GM04503 (cell line): ENCODE measurements at places on chromosomes 11 and 22.

DNA sequence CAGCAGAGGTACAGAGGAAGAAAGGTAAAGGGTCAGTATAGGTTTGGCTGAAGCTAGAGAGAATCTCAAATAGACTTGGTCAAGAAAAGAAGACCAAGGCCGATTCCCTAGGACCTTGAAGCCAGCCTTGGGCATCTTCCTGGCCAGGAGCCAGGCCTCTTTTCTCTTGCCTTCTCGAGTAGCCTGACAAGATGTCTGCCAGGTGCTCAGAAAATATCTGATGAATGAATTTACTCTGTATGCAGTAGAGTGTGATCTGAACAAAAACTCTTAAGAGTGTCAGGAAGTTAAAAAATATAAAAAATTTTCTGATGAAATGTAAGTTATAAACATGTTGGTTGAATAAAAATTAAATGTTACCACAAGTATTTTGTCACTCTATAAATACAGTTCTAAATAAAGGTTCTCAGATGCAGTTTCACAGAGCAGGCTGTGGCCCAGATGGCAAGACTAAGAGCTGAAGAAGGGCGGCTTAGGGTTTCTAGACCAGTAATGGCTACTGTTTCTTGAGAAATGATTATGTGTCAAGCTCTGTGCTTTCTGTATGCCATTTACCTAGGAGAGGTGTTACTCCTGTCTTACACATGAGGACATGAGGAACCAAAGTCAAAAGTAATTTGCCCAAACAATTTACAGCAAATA, 98.1 kb downstream of the ATXN10 start:
- DNase-seq: peak; percentile 28

- no peak for DNase-seq
These were observed 650 bp upstream of the CHID1 start for GRCh38 chr11:911031-911889.

GRCh38 chr22:29630987-29631386, 27.6 kb downstream of the NF2 start:
- no peak for DNase-seq

GRCh38 chr11:98115873-98116272, 904.9 kb upstream of the CNTN5 start:
- no peak for DNase-seq

- no peak for DNase-seq
These were observed 35.1 kb downstream of the EP300 start for GRCh38 chr22:41127451-41127850.

DNA sequence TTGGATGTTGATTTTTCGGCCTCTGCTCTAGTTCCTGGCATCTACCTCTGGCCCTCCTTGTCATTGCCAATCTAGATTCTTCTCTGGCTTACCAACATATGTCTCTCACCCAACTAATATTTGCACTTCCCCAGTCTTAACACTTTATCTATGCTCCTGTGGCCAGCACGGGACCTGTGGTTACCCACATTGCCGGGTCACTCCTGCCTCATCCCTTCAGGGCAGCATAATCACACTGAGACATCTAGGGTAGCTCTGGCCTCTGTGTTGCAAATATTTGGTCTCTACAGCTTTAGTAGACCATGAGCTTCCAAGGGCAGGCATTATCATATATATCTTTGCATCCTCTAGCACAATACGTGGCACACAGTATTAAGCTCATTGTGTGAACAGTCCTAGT, 182.0 kb upstream of the ARHGAP20 start:
- no peak for DNase-seq

- no peak for DNase-seq
These were observed 177.7 kb upstream of the RAG2 start for GRCh38 chr11:36775756-36776155.

- no peak for DNase-seq
These were observed 33.8 kb downstream of the HIRA start for GRCh38 chr22:19397734-19398104.

- no peak for DNase-seq
These were observed 444 bp downstream of the CWF19L2 start for GRCh38 chr11:107457205-107457557.

DNA sequence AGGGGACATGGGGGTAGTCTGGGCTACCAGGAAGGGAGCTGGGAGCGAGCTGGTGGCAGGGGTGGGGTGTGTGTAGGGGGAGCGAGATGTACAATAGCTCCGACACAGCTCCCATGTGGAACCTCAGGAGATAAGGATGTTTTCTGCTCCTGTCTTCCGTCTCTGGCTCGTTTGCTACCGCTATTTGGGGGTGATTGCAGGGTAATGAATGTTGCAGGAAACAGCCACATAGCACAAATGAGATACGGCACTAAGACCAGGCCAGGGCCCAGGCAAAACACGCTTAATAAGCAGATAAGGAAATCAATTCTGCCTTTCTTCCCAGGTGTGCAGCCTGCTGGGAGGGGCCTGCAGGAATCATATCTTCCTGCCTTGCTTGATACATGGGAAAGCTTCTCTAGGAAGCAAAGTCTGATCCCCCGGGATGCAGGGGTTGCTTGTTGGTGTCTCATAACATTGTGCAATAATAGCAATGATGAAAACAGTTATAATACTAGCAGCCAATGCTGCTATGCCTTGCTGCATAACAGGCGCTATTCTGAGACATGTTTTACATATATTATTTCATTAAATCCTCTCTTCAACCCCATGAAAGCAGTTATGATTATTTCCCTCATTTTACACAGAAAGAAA, 158.7 kb downstream of the ST3GAL4 start:
- DNase-seq: no peak

DNA sequence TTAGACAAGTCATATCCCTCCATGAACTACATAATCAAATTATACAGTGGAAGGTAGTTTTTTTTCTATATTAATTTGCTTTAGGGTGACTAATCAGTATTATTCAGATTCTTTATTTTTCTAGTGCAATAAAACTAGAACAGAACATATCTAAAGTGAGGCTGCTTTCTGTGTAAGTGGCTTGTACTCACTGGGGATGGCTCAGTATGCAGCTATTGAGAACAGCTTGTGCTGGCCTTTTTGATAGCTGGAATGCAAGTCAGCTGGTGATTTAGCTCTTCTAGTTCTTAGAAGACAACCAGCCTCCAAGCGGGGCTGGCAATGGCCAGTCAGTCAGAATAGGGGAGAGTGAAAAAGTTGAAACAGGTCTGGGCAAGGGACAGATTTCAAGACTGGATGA, 119.4 kb downstream of the BLID start:
- no peak for DNase-seq

- no peak for DNase-seq
These were observed 7.8 kb upstream of the LRRC32 start for GRCh38 chr11:76678321-76678720.

GRCh38 chr11:114084414-114084813, 24.9 kb downstream of the ZBTB16 start:
- no peak for DNase-seq

DNA sequence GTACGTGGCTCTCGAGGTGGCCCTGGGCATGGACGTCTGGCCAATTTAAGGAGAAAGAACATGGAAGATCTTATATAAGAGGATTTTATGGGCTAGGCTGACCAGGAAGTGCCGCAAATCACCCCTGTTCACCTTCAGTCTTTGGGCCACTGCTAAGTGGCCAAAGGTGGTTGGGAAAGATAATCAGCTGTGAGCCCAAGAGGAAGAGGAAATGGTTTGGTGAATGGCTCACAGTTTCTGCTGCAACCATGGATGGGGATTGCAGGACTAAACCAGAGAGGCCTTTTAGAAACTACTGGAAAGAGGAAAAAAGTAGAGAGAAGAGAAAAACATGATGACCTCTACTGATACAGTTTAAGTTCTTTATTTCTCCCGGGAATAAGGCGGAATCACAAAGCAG, 96.0 kb upstream of the ARHGAP20 start:
- DNase-seq: no peak

- DNase-seq: no peak
These were observed 2.9 kb upstream of the BID start for GRCh38 chr22:17777005-17777716.
